Femur (tissue), 1 donor: ENCODE measurements at places on chromosomes 5 and 9.
A peak's percentile ranks its signal among the peaks of the same experiment; 100 is the strongest.

GRCh38 chr5:141882594-141883183, 4.5 kb upstream of the PCDH1 start:
- DNase-seq, result no peak

- DNase-seq, result no peak
Measured at GRCh38 chr5:5183189-5183699, 43.1 kb downstream of the ADAMTS16 start.

GRCh38 chr9:98341157-98342097, 86.0 kb upstream of the TBC1D2 start:
- no peak for DNase-seq

- peak; percentile 20 for DNase-seq
Measured at GRCh38 chr5:179151286-179152118, 91.3 kb downstream of the ZNF354C start.

DNA sequence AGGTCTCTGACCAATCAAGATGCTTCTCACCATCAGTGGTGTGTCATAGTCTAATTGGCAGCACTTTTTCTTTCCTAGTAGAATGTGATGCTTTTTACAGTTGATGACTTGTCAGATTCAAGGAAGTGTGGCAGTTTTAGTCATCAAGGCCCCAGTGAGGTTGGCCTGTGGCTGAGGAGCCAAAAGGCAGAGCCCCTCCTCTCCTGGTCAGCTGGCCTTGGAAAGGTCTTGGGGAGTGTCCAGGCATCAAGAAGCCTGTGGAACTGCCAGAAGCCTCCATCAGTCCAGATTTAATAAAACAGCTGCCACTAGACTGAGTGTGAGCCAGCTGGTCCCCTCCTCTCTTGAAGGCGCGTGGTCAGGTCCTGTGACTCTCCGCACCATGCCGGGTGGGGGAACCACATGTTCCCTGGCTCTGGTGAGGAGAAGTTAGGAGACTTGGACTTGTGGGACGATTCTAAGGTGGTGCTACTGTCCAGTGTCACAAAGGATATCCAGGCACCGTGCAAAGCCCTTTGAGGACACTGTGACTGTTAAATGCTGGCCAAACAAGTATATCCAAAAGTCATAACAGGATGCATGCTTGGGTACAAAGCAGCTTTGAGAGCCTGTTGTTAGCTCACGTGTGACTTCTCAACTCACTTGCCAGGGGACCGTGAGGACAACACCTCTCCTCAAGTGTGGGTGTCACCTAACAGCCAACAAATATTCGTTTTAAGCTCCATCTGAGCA, 6.1 kb upstream of the ANGPTL2 start:
- peak; percentile 75 for DNase-seq

GRCh38 chr5:55856516-55857246, 5.5 kb downstream of the IL31RA start:
- no peak for DNase-seq

GRCh38 chr5:3517348-3517747, 78.3 kb upstream of the IRX1 start:
- DNase-seq, result no peak

- DNase-seq, result no peak
Measured at GRCh38 chr9:13430368-13431221, 151.1 kb upstream of the MPDZ start.

- no peak for DNase-seq
Measured at GRCh38 chr5:52469420-52469819, 318.3 kb upstream of the ITGA1 start.

- no peak for DNase-seq
Measured at GRCh38 chr5:82620957-82621600, 342.9 kb upstream of the RPS23 start.

GRCh38 chr9:103397868-103398600, 402.9 kb downstream of the CYLC2 start:
- DNase-seq, result no peak

DNA sequence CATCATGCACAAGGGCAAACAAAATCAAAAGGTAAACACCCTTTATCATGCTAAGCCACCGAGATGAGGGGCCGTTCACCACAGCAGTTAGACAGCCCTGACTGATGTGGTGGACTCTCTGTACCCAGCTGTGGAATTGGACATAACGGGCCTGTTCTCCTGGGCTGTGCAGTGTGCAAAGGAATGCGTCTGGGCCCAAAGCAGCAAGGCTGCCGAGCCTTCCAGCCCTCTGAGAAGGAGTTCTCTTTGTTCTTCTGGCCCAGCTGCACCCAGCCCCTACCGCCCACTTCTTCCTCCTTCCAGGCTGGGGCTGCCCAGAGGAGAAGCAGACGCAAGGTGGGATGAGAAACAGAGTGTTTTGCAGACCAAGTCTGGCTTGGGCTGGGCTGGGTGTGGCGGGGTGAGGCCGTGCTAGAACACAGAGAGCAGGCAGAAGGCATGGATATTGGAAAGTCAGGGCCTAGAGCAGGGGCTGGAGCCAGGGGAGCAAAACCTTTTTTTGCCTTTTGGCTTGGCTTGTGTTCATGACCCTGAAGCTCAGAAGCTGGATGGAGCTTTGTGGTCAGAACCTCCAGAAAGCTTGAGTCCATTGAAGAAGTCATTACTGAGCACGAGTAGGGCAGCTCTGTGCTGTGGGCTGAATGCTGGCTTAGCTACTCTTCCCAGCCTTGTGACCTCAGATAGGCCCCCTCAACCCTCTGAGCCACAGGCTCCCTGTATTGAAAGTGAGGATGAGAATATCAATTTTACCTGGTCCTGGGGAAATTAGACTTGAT, 49.8 kb upstream of the SH3PXD2B start:
- DNase-seq, result peak; percentile 51

- DNase-seq, result peak; percentile 89
Measured at GRCh38 chr5:173327948-173328843, at the start of gene STC2. STC2 (minus strand) TSS chr5:173328414; CDS start chr5:173328193, 221 bp downstream.

GRCh38 chr5:120436996-120437395, 27.1 kb upstream of the PRR16 start:
- DNase-seq, result no peak

GRCh38 chr5:93578813-93579691, 2.0 kb downstream of the NR2F1-AS1 start:
- peak; percentile 62 for DNase-seq
